GM12878 (cell line): ENCODE measurements at places on chromosomes 4 and X.
A peak's percentile ranks its signal among the peaks of the same experiment; 100 is the strongest.

DNA sequence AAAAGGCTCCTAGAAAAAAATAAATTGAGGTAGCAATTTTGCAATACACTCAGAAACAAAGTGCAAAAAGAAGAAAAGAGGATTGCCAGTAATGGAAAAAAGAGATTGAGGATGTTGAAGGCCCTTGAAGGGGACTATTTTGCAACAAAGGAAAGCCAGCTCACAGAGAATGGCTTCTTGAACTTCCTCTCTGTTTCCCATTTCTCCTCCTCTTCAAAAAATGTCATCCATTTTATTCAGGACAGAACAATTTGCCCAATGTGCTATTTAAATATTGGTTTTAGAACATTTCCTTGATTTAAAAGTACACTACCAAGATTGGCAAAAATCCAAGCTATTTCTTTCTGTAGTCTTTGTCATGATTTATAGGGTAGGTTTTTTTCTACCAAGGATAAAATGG is 60.2 kb downstream of the GASK1B start:
- no peak for DNase-seq

- DNase-seq = no peak
Measured at GRCh38 chrX:68698942-68699341, 51.5 kb downstream of the STARD8 start.

- no peak for DNase-seq
Measured at GRCh38 chr4:154044742-154045485, 256.0 kb upstream of the SFRP2 start.

DNA sequence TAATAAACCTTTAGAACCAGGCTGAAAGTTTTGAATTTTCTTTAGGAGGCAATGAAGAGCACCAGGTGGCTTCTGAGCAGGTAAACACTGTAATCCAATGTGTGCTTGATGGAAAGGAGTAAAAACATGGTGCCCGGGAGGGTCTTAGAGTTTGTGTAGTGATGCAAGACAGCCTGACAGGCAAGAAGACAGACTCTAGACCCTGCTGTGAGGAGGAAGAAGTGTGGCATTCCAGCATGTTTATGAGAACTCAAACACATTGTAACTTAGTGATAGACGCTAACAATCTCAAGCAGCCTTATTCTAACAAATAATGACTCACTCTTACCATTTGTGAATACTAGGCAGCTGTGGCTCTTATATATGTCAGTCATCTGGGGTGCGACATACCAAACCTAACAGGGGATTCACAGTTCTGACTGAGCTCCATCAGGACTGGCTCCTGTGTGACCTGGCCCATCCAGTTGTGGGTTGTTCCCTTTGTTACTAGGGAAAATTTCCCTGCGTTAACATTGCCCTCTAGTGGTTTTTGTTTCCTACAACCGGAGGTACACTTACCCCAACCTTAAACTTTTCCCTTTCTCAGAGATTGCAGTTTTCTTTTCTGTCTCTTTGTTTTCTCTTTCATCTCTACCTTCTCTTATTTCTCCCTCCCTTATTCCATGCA is 53.8 kb downstream of the VSIG4 start:
- DNase-seq = peak; percentile 55

DNA sequence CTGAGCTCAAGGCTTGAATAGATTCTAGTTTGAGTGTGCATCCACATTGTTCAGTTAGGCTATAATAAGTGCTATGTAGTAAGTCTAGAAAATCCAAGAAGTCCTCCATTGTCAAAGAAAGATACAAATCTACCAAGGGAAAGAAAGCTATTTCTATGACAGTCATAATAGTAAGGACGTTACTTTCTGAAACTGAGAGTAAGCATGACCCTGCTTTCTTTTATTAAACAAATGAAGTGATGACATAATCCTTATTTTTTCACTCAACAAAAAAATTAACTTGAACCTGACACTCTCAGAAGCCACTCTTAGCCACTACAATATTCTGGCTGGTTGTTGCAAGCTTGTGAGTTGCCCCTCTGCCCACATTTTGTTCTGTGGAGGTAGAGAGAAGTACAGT is 33.8 kb upstream of the AMELX start:
- no peak for DNase-seq
